COLO829 (cell line): ENCODE measurements at places on chromosomes 11 and 22.

GRCh38 chr11:87156970-87157369, 119.2 kb downstream of the TMEM135 start:
- no peak for DNase-seq

DNA sequence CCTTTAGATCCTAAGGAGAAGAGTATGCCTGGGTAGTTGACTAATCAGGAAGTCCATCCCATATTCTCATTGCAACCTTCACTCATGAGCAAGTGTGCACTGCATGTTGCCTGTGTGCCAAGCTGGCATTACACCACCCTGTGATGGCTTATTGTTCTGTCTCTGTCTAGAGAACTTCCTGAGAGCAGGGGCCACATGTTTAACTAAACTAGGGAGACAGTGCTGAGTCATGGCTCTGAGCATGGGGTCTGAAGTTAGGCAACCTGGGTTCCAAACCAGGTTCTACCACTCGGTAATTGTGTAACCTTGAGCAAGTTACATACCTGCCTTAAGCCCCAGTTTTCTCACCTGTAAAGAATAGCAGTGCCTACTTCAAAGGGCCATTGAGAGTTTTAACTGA, 39.6 kb downstream of the CSNK2A3 start:
- no peak for DNase-seq

DNA sequence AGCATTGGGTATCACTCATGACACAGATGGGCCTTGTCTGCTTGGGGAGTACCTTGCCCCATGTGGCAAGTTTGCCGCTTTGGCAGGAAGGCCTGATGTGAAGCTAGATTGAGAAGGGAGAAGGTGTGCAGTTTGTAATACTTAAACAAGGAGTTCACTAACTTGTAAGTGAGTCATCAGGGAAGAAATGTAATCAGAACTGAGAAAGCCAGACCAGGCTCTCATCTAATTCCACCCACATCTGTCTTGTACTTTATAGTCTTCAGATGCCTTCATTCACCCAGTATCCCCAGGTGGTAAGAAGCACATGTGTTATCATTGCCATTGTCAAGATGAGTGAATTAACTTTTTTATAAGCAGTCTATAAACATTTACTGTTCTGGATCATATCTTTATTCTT, 116.0 kb upstream of the DDI1 start:
- no peak for DNase-seq

DNA sequence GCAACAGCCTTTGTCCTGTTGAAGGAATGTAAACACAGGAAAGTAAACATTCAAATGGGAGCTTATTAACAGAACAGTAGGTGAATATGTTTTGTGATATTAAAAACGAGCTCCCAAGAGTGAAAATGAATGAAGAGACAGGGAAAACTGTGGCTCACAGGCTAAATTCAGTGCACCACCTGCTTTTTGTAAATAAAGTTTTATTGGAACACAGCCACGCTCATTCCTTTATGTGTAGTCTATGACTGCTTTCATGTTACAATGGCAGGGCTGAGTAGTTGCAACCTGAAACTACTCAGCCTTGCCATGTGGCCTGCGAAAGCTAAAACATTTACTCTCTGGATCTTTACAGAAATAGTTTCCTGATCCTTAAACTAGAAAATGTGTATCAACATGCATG, 136.9 kb downstream of the MYO18B start:
- DNase-seq: no peak

DNA sequence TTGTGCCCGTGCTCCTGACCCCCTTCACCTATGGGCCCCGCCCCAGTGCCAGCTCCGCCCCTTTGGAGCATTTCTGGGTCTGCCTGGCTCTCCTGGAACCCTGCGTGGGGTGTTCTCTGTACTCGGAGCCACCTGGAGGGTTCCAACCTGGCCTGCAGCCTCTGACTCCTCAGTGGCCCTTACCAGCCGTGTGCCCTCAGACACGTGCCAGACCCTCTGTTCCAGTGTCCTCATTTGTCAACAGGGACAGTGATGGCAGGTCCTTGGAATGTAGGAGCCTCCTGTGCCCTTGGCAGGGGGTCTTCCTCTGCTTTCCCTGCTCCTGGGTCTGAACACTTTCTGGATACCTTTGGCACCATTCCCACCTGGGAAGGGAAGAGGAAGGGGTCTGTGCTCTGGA, 96.4 kb downstream of the CACNA1I start:
- no peak for DNase-seq

DNA sequence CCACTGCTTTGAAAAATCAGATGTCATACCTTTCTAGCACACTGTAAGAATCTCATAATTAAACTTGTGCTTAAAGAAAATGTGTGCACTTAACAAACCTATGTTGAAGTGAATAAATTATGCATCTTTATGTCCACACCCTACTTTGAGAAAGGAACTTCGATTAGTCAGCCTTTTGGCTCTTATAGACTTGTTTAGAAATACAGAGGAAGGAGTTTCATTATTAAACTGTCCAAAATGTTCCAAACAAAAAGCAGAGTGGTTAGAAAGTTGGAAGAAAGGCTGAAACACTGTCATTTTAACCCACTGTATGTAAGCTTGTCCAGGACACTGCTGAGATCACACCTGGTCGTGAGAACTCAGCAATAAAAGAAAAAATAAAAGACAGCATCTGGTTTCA, 863.2 kb upstream of the CHORDC1 start:
- no peak for DNase-seq

GRCh38 chr11:121670805-121671282, 218.1 kb upstream of the SORL1-AS1 start:
- no peak for DNase-seq

DNA sequence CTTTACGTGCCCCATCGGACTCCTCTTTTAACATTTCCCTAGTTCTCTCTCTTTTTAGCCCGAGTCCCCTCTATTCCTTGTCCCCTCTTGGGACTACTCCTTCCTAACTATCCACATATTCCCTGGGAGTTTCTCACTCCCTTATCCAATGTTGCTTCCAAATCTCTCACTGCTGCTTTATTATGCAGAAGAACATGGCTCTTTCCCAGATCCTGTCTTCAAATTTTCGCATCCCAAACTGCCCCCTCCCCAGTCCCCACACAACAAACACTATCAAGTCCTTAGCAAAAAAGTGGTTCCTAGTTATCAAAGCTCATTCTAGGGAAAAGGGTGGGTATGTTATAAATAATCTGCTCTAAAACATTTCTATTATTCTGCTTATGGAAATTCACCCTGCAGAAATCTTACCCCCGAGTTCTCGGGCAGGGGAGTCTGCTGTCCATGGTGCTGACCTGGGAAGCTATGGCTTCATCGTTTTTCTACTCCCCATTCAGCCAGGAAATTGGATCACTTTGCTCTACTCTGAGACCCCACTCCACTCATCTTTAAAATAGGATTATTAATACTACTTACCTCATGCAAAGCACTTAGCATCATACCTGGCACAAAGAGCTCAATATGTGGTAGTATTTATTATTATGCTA, 393.5 kb downstream of the BUD13 start:
- DNase-seq: no peak

DNA sequence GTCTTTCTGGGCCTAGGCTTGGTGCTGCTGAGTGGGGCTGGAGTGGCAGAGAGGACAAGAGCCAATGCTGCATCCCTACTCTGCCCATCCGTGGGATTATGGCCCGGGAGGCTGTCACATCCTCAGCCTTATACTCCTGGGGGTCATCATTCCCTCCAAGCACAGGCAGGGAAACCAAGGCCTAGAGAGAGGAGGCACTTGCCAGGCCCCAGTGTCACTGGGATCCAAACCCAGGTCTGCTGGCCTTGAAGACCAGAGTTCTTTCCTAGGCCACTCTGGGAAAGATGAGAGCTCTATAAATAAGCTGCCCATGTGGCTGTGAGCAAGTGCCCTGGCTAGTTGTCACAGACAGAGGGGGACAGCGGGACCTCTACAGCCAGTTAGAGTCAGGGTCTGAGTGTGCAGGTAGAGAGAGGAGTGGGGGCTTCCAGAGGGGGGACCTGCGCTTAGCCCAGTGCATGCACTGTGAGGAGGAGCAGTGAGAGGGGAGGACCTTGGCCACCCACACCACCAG, 4.8 kb downstream of the RELT start:
- DNase-seq: no peak

DNA sequence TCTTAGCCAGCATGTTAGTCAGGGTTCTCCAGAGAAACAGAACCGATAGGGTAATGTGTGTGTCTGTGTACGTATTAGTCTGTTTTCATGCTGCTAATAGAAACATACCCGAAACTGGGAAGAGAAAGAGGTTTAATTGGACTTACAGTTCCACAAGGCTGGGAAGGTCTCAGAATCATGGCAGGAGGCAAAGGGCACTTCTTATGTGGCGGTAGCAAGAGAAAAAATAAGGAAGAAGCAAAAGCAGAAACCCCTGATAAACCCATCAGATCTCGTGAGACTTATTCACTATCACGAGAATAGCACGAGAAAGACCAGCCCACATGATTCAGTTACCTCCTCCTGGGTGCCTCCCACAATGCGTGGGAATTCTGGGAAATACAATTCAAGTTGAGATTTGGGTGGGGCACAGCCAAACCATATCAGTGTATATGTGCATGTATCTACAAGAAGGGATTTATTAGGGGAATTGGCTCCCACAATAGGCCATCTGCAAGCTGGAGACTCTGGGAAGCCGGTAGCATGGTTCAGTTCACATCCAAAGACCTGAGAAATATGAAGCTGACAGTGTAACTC, 173.7 kb upstream of the NECTIN1 start:
- no peak for DNase-seq

GRCh38 chr22:40009292-40009774, 14.6 kb downstream of the FAM83F start:
- DNase-seq: no peak

DNA sequence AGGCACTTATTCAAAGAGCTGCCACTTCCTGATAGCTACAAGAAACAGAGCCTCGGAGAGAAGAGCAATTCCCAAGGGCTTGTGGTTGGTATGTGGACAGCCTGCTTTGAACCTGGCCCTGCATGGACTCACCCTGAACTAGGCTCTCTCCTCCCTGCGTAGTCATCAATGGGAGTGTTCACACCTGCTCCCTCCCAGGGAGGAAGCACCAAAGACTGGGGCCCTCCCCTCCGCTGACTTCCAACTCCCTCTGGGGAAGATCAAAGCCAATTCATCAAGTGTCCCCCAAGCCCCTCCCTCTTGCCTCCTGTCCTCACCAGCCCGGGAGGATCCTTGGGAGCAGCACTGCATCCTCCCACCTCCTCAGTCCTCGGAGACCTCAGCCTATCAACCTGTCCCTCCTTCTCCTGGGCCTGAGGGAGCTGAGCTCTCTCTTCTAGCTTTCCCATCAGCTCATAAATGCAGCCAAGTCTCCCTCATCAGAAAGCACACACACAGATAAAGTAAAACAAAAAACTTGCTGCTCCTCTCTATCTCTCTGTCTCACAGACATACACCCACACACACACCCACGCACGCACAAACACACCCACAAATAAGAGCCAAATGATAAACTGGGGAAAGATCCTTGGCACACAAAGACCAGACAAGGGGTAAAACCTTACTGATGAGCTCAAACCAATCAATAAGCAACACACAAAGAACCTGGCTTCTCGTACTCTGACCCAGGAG, 3.3 kb downstream of the A4GALT start:
- peak; percentile 35 for DNase-seq

DNA sequence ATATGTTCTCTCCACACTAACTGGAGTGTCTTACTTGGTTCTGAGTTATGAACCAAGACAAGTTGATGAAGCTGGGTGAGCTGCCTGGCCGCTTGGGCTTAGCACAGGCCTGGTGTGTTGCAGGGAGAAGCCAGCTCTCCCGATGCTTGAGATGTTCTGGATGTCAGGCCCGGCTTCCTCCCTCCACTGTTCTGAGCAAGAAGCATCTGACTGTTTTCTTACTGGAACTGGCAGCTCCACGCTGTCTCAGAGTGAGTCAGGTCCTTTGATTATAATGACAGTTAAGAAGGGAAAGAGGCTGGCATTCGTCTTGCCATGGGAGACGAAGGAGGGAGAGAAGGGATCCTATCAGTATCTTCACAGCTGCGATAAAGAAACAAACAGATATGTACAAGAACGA, 46.5 kb upstream of the CRTAM start:
- DNase-seq: peak; percentile 45

GRCh38 chr11:2380807-2381350, 3.8 kb downstream of the CD81 start:
- no peak for DNase-seq

- no peak for DNase-seq
Measured at GRCh38 chr11:109963101-109963500, 130.1 kb upstream of the ZC3H12C start.

DNA sequence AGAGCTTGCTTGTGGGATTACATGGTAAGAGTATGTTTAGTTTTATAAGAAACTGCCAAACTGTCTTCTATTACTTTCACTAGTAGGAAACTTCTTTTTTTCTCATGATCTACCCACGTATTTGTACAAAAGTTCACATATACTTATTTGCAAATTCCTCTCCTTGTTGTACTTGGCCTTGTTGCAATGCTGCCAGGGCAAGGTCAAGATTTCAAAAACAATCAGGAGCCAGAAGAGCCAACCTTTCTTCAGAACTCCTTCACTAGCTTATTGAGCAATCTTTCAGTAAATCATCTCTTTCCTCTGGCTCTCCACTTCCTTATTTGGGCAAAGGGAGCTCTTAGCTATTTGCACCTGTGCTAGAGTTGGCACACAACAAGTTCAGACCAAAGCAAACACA, 9.7 kb downstream of the SRSF8 start:
- DNase-seq: no peak

DNA sequence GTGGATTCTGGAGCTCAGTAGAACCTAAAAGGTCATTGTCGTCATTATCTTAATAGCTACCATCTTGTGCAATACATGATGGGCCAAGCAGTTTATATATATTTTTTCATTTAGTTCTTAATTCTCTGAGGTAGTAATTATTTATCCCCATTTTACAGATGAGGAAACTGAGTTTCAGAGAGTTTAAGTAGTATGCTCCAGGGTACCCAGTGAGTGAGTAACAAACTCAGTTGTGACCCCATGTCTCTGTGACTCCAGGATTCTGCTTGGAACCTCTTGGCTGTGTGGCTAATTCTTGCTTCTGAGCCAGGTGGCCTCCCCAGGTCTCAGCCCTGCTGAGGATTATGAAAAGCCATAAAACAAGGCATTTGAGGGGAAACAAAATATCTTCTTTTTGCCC, 82.6 kb downstream of the CEP164 start:
- no peak for DNase-seq

DNA sequence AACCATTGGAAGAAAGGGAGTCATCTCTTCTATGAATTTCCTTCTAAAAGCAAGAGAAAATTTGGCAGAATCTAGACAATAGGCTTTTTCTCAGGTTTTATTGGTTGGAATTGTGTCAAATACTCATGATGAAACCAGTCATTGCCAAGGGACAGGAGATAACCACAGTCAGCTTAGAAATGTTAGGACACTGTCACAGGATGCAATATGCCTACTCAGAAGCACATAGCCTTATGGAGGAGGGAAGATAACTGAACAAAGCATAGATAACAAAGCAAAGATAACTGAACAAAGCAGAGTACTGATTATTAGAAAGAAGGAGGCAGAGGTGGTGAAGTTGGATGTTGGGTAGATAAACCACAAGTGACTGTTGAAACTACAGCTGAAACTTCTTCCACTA, 303.5 kb upstream of the PDGFD start:
- DNase-seq: peak; percentile 3

GRCh38 chr22:25023879-25024278, 71.4 kb downstream of the KIAA1671 start:
- no peak for DNase-seq
